Ascending aorta (tissue), 2 donors: ENCODE measurements at places on chromosomes 2 and 18. TPM values are rescaled to one million over a fixed set of nuclear protein-coding genes. Genes with fewer than 3 reads are reported as not detected.

ALPI gene
- not detected for total RNA-seq

- no peaks in the 10 kb centered on the region for H3K36me3 ChIP-seq
- H3K27ac ChIP-seq: peak overlapping the region; percentile 15
- no peak overlapping the region for H3K4me3 ChIP-seq
- peaks cover 25% of the 10 kb centered on the region for H3K4me1 ChIP-seq
Observed at GRCh38 chr2:189153619-189154018, 25.9 kb downstream of the COL5A2 start.

GRCh38 chr2:215793747-215794595, 219.4 kb downstream of the MREG start:
- H3K27me3 ChIP-seq: no peaks in the 10 kb centered on the region
- H3K36me3 ChIP-seq: no peaks in the 10 kb centered on the region

- no peaks in the 10 kb centered on the region for H3K27me3 ChIP-seq
- H3K36me3 ChIP-seq: no peaks in the 10 kb centered on the region
- no peaks in the 10 kb centered on the region for H3K4me1 ChIP-seq
- no peak overlapping the region for H3K4me3 ChIP-seq
- peak; percentile 55 for DNase-seq
Observed at GRCh38 chr2:239717706-239718105, 307.4 kb downstream of the NDUFA10 start.

- DNase-seq: no peak
- H3K4me1 ChIP-seq: no peaks in the 10 kb centered on the region
- H3K27me3 ChIP-seq: no peaks in the 10 kb centered on the region
- no peak overlapping the region for H3K4me3 ChIP-seq
Observed at GRCh38 chr2:13652531-13653313, 936.0 kb downstream of the TRIB2 start.
